ENCODE measurements at places on chromosomes 11 and 22.

- DNase-seq: no peak
Observed at GRCh38 chr11:19987331-19987801, 172.9 kb downstream of the DBX1 start.

DNA sequence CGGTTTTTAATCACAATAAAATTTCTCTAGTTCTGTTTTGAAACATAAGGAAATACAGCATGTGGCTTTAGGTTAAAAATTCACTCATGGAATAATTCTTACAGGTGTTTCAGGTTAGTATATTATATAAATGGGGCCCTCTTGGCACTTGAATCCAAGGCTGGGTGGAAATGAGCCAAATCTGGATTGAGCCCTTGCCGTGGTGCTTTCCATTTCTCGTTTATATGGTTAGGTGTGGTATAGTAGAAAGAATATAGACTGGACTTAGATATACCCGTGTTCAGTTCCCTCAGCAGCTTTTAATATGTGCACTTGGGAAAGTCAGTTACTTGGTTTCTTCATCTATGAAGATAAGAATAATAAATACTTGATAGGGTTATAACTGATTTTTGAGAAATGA is 16.0 kb downstream of the ZFP91 start:
- no peak for DNase-seq

DNA sequence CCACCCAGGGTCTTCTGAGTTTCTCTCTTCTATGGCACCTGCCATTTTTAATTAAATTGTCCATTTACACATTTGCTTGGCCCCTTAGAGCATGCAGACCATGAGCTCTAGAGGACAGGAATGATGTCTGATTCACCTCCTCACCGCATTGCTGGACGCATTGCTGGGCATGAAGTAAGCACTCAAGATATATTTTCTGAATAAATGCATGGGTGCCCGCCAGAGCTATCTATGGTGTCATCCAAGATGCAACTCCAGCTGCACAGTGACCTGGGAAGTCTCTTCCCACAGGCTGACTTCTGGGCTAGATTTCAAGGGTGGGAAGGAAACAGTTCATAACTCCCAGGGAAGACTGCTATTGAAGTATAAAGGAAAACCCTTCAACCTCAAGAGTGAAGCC is 66.6 kb upstream of the ASPHD2 start:
- DNase-seq: no peak

DNA sequence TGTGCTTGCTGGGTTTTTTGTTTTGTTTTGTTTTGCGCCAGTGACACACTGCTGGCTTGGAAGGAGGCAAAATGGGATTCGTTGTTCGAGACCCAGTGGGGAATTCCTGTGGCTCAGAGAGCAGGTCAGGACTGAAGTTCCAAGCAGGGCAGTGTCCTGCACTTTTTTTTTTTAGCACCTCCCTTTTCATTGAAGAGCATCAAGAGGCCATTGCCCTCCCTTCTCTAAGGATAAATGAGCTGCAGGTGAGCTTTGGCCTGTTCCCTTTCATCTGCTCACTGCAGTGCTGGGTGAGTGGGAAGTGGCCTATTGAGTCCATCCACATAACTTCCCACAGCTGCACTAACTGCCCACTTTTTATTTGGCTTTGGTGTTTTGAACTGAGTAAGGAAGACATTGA is 87.8 kb downstream of the ARHGAP42 start:
- no peak for DNase-seq

DNA sequence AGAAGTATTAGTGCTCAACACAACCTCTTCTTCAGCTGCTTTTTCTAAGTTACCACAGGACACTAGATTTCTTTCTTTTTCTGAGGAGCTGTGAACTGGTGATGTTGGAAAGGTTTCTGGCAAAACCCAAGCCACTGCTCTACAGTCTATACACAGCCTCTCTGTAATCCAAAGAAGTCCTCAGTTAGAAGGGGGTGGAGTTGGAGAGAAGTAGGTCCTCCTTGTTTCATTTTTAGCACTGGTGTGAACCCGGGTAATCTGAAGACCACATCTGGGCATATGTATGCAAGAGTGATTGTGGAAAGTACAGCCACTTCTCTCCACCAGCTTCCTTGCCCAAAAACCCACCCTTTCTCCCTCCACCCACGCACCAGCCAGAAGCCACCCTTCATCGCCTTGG is 1168.1 kb downstream of the LRRC4C start:
- DNase-seq: no peak

- DNase-seq: no peak
Observed at GRCh38 chr11:112522536-112522935, 261.9 kb upstream of the PLET1 start.

GRCh38 chr11:12526789-12527188 is 147.4 kb upstream of the TEAD1 start:
- no peak for DNase-seq

- no peak for DNase-seq
Observed at GRCh38 chr11:35583843-35584242, 34.4 kb upstream of the FJX1 start.

DNA sequence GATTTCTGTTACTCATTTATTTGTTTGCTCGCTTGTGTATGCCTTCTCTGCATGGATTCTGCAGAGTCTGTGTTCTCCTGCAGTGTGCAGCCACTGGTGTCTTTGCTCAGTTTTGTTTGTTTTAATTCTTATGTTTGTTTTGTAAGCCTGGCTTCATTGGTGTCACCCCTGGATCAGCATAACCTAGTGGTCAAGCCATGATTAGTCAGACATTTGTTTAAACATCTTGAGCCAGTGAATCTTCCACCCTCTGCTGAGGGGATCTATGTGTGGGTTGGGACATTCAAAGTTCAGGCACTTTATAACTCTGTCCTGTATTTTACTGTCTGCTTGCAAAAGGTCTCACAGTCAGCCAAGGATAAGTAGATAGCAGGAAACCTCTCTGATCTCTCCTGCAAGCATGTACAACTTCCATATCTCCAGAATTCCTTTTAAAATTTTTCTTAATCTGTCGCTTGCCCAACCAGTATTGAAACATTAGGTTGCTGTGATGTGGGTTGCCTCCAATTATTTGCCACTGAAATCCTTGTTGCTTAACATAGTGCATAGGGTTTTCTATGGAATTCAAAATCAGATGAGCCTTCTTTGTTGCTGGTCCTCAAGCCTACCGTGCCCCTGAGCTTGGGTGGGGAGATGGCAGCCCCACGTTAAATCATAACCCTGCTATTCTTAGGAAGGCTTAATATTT is 86.8 kb downstream of the KCNQ1OT1 start:
- no peak for DNase-seq

GRCh38 chr11:28245131-28245530 is 136.9 kb downstream of the METTL15 start:
- no peak for DNase-seq

DNA sequence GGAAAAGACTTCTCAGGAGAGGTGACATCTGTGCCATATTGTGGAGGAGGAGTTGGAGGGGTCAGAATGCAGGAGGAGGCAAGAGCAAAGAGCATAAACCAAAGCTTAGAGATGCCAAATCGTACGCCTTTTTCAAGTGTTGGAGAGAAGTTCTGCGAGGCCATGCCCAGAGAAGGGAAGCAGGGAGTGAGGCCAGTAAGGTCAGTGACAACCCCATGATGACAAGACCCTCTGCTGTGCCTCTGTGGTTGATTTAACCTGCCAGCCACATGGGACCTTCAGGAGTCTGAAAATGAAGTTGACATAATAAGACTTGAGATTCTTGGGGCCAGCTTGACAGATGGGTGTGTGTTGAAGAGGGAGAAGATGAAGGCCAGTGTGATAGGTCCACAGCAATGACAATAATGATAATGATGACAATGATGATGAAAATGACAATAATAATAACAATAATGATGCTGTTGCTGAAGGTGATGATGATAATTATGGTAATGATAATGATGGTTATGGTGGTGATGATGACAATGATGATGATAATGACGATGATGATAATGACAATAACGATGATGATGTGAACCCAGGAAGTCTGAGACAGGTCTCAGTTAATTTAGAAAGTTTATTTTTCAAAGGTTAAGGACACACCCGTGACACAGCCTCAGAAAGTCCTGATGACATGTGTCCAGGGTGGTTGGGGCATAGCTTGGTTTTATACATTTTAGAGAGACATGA is 152.6 kb upstream of the B3GAT1 start:
- no peak for DNase-seq

DNA sequence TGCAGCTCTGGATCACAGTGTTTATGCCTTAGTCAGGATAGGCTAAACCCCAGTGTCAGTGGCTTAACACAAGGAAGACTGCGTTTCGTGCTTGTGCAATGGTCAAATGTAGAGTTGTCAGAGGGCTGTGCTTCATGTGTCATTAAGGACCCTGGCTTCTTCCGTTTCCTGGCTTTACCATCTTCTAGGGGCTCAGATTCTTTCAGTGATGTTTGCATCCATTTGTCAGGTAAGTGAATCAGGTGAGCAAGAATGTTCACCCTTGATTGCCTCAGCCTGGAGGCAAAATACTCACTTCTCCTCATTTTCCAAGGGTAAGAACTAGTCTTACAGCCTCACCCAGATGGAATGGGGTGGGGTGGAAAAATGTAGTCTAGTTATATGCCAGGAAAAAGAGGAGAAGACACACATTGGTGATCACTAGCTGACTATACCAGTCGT is 20.5 kb upstream of the AMOTL1 start:
- no peak for DNase-seq

GRCh38 chr22:45995405-45996101 is 18.6 kb upstream of the WNT7B start:
- DNase-seq: no peak

DNA sequence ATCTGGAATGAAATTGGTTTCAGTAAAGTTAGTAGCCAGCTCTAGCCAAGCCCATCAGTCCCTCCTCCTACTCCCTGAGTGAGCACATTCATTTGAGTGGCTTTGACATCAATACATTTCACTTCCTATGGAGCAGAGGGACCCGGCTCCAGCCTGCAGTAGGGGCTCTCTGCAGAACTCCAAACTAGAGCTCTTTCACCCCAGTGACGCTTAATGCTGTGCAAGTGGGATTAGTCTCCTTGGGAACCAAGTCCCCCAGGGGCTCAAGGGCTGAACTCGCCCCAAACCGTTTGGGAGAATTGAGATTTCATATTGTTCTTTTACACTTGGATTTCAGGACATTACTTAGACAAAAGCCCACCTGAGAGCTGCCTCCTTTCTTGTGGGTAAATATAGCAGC is 4.4 kb upstream of the FAM181B start:
- no peak for DNase-seq

- no peak for DNase-seq
Observed at GRCh38 chr11:68455485-68455884, 5.1 kb upstream of the PPP6R3 start.

- DNase-seq: no peak
Observed at GRCh38 chr11:132361011-132361550, 990.7 kb downstream of the NTM start.

- no peak for DNase-seq
Observed at GRCh38 chr11:61112575-61112974, 10.3 kb downstream of the CD5 start.

DNA sequence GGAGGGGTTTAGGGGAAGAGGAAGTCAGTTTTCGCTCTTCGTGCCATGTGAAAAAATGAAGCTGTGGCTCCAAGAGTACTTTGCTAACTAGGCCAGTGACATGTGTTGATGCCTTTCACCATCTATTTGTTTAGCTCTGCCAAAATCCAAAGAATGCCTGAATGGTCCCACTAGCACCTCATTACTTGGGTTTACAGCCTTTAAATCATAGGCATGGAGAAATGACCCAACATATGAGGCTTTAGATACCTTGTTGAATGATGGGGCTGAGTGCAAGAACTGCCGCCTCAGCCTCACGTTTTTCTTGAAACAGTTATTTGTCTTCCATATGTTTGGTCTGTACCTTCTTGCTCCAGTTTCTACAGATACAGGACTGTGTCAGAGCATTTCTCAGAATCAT is 8.3 kb downstream of the RBM4 start:
- no peak for DNase-seq

DNA sequence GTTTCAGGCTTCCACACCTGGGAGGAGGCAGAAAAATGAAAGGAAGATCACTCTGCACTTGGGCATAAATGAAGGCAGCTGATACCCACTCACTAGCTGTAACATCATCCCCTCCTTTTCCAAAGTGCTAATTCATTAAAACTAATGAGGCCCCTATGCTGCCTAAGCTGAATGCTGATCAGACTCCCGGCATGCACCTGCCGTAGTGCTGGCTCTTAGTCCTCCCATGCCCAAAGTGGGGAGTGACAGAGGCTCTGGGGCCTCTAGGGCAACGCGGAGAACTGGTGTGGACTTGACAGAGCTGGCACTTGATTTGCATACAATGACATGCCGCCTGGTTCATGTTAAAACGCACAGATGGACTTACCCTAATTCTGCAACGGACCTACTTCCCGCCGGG is 96.5 kb upstream of the NCAM1 start:
- DNase-seq: no peak

GRCh38 chr11:69048694-69049489 is at the start of gene TPCN2:
TPCN2 (plus strand) TSS chr11:69048932; CDS start chr11:69048998, 66 bp downstream.
- DNase-seq: peak; percentile 94

DNA sequence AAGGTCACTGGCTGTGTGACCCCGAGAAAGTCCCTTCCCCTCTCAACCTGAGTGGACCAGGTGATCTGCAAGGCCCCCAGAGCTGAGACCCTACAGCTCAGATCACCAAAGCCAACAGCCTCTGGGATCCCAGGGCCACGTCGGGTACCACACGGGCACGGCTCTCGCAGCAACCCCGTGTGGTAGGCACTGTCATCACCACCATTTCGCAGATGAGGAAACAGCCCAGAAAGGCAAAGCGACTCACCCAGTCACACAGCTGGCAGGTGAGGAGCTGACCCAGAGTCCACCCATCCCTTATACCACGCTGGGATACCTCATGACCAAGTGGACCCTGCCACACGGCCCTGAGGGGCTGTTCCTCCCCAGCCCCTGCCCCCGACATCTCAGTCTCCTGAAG is 2.8 kb downstream of the ATP5MGL start:
- no peak for DNase-seq

DNA sequence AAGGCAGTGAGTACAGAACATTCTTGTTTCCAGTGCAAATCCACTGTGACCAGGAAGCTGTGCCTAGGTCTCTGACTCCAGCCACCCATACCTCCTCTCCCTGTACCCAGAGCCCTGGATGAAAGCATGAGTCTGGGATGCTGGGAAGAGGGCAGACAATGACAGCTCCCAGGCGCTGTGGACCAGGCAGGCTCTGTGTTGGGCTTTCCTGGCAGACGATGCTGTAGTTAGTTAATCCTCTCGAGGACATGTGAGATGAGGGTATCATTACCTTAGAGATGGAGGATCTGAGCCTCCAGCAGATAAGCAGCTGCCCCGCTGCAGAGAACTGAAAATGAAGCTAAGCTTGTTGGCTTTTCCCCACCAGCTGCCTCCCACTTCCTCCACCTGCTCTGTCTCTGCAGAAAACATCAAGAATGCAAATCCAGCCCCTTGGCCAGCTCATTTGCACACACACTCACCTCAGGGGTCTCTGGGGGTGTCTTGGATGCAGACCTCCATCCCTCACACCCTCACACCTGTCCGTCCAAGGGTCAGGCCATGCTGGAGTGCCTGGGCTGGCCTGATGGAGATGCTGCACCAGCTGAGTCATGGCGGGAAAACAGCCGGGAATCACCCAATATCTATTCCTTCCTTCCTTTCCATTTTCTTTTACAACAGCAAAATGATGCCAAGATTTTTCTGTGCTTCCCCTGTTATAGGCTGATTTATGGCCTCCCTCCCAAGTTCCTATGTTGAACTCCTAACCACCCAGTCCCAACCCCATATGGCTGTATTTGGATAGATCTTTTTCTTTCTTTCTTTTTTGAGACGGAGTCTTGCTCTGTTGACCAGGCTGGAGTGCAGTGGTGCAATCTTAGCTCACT is 94.9 kb upstream of the SEPTIN5 start:
- DNase-seq: peak; percentile 39

Measured in activated naive CD4-positive, alpha-beta T cell treated with anti-CD3 and anti-CD28 coated beads, Interleukin-2, amount 10 ng/mL, durations not matched to agents 7 days and 5 days (primary cell).